Stimulated activated CD8-positive, alpha-beta memory T cell treated with anti-CD3 and anti-CD28 coated beads, Interleukin-15, amount 100 ng/mL, for 48 hours (primary cell): ENCODE measurements at places on chromosomes 12 and 14.

GRCh38 chr14:36835128-36835527 is 173.5 kb downstream of the PAX9 start:
- DNase-seq: no peak

GRCh38 chr12:7376196-7376595 is 67.8 kb downstream of the CD163L1 start:
- no peak for DNase-seq

- DNase-seq: no peak
These were observed 261.4 kb upstream of the USP15 start for GRCh38 chr12:61998791-61999190.

DNA sequence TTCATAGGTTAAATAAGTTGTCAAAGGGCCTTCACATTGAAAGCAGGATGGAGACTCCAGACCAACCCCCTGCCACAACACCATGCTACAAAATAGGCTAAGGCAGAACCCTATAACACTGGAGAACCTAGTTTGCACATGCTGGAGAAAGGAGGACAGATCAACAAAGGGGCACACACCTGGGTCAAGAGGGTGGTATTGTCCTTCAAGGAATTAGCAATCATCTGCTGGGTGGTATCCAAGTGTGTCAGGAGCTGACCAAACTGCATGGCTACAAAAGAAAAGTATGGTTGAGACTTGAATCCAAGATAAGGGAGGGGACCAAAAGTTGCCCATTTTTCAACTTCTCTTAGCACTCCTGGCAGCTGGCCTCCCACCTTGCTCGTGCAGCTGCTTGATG is 9.2 kb downstream of the MBD6 start:
- no peak for DNase-seq

DNA sequence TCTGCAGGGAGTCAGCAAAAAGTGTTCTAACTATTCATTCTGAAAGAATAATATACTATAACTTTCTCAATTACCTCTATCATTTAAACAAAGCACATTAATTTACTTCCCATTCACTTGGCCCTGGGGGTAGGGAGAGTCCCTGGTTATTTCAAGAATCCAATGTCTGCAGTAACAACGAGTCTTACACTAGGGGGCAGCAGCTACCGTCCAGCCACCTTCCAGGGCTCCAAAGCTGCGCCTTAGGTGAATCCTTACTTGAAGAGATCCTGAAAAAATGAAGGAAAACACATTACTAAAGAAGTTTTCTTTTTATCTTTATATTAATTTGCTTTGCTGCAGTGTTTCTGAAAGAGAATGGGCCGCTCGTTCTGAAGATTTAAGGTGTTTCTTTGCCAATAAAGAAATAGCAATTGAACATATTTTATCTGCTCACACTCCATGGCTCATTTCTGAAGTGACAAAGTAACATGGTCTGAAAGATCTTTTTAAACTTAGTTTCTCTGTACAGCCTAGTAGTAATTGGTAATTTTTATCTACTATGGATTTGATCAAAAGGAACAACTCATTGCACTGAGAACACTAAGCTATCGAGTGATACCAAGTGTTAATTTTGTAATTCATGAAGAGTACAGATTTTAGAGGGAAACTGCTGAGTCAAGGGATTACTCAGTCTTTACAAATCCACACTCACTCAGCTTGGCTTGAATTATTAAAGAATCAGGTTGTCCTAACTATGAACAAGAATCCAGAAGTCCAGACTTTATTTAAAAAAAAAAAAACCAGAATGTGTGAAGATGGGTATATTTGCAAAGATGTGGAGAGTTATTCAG is 27.6 kb downstream of the BHLHE41 start:
- DNase-seq: no peak

GRCh38 chr12:54131641-54132280 is 57.0 kb downstream of the SMUG1 start:
- no peak for DNase-seq

DNA sequence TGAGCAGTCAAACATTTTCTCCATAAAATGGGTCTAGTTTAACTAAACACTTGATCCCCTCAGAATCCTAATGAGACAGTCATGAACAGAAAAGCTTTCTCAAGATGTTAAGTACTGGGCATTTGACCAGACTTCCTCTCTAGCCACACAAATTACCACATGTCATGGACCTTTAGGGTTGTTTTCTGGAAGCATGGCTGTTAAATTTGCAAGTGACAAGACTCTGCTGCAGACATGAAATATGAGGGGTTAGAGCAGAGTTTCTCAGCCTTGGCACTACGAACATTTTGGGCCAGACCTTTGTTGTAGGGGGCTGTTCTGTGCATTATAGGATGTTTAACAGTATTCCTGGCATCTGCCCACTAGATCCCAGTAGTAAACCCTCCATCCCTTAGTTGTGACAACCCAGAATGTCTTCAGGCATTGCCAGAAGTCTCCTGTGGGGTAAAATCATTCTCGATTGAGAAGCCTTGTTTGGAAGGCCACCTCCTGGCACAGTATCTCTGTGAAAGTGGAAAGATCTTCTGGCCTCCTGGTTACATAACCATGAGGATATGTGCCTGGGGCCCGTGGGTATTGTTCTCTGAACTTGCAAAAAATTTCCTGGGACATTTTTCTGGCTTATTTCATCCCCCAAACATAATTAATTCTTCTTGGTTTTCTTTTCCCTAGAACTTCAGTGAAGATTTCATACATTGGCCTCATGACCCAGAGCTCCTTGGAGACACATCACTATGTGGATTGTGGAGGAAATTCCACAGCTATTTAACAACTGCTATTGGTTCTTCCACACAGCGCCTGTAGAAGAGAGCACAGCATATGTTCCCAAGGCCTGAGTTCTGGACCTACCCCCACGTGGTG is 4.3 kb downstream of the TMEM106C start:
- DNase-seq: no peak

DNA sequence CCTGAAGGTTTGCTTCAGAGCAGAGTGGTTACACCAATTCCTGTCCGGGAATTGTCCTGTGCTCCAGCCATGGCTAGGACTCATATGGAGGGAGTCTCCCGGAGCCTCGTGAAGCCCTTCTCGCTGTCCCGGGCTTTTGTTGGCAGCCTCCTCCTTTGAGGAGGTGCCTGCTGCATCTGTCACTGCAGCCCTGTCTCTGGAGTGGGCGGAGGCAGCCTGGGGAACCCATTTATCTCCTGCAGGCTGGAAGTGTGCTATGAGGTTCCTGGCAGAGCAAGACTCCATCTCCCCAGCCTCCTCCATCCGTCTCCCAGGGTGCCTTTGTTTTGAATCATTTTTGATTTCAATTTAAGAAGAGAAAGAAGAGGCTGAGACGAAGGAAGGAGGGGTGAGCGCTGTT is 355.3 kb downstream of the GLT1D1 start:
- DNase-seq: no peak

DNA sequence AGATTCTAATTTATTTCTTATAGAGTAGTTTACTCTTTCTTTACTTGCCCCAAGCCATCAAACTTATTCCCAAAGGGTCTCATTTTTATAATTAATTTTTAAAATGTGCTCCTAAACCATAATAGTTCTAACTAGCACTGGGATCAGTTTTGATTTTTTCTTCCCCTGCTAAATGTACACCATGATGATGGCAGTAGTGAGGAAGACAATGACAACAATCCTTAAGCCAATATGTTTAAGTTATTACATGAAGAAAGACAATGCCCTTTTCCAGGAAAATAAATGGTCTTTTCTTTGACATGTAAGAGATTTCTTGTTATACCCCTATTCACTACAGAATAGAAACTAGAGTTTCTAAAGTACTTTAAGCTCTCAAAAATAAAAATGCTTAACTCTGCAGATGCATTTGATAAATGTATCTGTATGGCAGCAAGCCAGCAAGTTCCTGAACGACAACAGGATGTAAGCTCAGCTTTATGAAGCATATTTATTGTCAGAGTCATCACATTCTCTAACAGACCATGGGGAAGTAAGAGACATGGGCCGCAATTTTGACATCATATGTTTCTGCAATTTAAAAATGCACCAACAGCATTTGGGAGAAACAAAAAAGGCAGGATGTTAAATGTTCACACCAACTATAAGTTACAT is 36.0 kb upstream of the SNX6 start:
- DNase-seq: no peak

DNA sequence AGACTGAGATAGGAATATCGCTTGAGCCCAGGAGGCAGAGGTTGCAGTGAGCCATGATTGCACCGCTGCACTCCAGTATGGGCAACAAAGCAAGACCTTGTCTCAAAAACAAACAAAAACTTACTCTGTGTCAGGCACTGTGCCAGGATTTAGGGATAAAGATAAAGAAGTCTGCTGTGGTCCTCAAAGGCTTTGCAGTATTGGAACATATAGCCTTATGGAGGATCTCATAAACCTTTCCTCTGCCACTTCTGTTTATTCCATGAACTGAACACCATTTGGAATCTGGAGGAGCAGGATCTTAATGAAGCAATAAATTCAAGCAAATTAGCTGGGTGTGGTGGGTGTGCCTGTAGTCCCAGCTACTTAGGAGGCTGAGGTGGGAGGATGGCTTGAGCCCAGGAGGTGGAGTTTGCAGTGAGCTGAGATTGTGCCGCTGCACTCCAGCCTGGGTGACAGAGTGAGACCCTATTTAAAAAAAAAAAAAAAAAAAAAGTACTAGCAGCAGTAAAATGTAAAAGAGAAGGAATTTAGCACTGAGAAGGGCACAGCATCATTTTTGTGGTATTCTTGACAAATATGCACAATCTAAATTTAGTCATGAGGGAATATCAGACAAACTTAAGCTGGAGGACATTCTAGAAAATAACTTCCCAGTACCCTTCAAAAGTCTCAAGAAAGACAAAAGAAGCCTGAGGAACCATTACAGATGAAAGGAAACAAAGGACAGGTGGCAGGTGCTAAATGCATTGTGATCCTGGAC is 27.1 kb downstream of the BMAL2 start:
- no peak for DNase-seq

DNA sequence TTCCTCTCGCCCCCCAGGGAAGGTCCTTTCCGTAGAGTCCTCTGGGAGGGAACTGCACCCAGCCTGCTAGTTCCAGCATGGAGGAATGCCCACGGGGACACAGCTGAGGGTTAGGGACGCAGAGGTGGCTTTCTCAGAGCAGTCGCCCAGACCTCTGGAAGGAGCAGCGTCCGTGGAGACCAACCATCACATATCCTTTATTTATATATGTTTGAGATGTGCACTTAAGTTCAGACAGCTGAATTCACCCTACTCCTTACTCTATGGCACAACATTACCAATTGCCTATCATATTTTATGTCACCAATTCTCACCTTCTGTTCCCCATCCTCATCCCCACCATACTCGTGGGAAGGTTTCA is 305.6 kb upstream of the DIO3 start:
- DNase-seq: no peak

DNA sequence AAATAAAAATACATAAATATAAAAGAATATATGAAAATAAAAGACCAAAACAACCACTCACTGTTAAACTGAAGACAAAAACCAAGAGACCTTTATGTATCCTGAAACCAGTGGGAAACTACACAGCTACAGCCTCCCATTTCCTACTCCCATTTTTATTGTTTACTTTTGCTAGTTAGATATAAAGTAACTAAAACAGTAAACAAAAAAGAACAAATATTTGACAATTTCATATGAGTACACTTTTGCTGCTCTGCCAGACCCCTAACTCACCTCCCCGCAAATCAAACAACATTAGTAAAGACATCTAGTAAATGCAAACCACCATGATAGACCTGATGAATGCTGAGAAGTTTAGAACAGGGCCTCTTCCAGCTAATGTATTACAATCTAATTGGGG is 97.1 kb downstream of the BCL2L14 start:
- no peak for DNase-seq

- DNase-seq: no peak
These were observed 76.1 kb downstream of the SLC25A47 start for GRCh38 chr14:100399052-100399849.

DNA sequence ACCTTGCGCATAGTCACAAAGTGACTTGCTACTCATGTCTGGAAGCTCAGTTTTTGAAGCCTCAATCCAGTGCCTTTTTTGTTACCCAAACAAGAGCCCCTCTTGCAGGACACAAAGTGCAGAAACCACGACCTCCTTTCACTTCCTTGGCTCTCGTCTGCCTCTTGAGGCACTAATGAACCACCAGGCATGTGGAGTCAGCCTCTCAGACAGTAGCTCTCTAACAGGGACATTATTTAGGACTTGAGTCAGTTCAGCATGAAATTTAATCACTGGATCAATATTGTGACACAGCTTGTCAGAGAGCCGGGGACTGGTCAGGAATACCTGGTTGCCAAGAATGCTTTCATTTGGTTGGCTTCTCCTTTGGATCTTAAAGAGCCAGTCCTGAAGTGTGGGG is 46.7 kb downstream of the HSPB8 start:
- DNase-seq: no peak

- DNase-seq: no peak
These were observed 31.5 kb downstream of the TMEM63C start for GRCh38 chr14:77212943-77213678.

GRCh38 chr12:34395056-34396005 is 373.0 kb downstream of the ALG10 start:
- no peak for DNase-seq

- DNase-seq: no peak
These were observed 23.7 kb upstream of the UBC start for GRCh38 chr12:124938108-124938507.

DNA sequence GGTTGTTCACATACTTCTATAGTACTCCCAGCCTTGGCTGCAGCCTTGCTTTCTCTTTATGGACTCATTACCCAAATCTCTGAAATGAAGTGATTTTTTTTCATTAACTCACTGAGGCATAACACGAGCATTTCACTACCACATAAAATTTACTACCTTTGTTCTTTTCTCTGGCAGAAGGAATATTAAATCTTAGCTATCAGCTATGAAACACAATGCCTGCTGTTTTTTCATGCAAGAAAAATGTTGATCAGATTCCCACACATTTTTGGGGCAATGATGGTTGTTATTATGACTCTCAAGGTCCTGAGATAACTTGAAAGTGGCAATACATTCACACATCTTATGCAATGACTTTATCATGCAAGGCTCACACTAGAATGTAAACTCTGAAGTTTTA is 225.3 kb upstream of the ATP2B1 start:
- DNase-seq: no peak

GRCh38 chr14:55301437-55302121 is 30.4 kb downstream of the FBXO34 start:
- no peak for DNase-seq

DNA sequence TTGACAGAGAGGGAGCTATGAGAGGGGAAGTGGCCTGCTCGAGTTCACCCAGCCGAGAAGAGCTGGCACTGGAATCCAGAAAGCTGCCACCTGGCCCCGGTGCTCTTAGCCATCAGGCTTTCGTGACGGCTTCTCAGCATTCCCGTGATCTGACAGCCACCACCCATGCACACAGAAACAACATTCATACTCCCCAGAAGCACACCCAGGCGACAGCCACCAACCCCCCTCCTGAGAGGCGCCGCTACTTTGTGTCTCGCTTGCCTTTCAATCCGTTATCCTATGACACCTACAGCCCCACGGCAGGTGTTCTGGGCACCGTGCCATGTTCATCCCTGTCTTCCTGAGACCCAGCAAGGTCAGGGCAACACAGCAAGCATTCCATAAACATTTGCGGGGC is 31.4 kb downstream of the PSMC1 start:
- no peak for DNase-seq

- DNase-seq: no peak
These were observed 60.4 kb downstream of the KSR2 start for GRCh38 chr12:117908411-117908810.
